ENCODE measurements at places on chromosomes 3 and 15.
A peak's percentile ranks its signal among the peaks of the same experiment; 100 is the strongest.

DNA sequence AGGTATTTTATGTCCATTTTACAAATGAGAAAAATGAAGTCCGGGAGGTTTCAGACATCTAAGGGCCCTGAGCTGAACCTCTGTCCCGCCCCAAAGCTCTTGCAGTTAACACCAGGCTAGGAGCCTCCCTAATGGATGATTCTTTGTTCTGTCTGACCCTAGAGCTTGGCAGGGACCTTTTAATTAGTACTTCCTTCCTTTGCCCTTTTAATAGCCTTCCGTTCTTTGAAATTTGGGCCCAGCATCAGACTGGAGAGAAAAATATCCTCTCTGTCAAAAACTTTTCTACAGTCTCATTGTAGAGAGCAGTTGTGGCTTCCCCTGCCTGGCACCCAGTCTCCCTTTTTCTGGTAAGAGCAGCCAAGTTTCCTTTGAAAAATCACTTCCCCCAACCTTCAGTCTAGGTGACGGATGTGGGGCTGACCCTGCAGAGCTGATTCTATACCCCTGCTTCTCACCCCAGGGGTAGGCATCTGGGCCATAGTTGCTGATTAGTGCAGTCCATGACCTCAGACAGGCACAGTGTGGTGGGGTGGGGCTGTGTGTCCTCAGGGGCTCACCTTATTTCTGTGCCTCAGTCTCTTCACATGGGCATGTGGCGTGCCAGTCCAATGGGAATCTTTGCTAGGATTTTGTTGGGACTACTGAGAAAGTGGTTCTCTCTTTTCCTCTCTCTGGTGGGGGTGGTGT lies 220.4 kb downstream of the ADAMTS9 start:
- no peak for DNase-seq

DNA sequence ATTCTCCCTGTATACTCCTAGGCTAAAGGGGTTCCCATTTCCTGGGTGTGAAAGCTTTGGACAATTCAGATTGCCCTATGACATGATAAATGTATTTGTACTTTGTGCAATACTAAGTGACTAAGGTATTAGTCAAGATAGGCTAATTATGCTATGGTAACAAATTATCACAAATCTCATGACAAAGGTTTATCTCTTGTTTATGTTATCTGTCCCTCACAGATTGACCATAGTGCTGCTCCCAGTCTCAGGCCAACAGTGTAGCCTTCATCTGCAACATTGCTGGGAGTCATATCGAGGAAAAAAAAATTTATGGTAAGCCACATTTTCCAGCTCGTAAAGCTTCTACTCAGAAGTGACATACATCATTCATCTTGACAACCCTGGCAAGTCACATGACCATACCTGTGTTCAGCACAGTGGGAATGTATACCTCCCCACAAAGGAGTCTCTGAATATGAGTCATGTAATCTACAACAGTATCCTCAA lies 346.2 kb downstream of the IGSF11 start:
- DNase-seq = no peak

GRCh38 chr3:58464866-58465265 lies 27.0 kb upstream of the KCTD6 start:
- DNase-seq = no peak

- peak; percentile 15 for DNase-seq
Observed at GRCh38 chr15:92158426-92158825, 235.3 kb upstream of the ST8SIA2 start.

DNA sequence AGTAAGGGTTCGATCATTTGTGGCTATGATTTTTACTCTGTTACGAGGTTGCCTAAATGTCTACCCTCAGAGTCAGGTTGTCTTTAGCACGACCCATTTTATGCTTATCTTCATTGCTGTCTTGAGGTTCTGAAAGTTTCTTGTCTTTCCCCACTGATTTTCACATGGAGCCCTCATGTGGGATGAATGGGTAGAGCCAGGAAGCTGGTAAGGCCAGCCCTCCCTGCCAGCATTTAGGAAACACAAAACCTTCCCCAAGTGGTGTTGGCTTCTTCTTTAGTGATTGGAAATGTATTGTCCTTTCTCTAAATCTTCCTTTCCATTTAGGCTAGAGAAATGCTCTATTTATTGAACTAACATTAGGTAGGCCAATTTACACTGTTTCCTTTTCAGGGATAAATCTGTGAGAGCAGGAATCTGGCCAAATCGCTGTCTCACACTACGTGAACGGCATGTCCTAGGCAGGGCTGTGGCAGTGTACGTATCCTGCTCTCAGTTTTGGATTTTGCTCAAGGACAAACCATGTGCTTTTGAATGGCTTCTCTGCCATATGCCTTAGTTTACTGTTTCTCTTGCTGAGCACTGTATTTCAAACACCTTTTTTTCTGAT lies 43.7 kb downstream of the MYZAP start:
- DNase-seq = no peak

GRCh38 chr3:196501316-196502044 lies 2.1 kb downstream of the RNF168 start:
- DNase-seq = peak; percentile 12
